ENCODE measurements at places on chromosomes 4 and X.

DNA sequence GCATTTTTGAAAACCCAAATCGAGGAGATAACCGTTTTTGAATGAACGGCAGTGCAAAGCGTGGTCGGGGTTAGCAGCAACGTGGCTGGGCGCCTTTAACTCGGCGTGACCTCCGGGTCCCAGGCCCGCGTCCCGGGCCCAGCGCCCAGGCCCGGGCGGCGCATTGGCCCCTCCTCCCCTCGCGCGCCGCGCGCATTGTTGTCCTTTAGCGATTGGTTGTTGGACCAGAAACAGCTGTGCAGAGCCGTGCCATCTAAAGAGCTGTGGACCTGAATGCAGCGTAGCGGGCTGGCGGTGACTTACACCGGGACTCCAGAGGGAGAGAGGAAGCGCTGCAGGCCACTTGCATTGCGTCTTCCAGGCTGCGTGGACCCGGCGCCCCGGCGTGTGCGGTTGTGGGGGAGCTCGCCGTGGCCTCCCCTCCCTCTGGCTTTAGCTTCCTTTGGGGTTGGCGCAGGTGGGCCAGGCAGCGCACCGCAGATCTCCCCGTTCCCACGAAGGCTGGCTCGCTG lies at the start of gene STOX2:
Gene STOX2 (plus strand): TSS at position 227 of the 512 bp plus-strand sequence. CDS start 1,484 bp downstream, outside the sequence.
- DNase-seq, result no peak

- DNase-seq, result no peak
Observed at GRCh38 chr4:109216085-109216696, 86.3 kb downstream of the COL25A1 start.

DNA sequence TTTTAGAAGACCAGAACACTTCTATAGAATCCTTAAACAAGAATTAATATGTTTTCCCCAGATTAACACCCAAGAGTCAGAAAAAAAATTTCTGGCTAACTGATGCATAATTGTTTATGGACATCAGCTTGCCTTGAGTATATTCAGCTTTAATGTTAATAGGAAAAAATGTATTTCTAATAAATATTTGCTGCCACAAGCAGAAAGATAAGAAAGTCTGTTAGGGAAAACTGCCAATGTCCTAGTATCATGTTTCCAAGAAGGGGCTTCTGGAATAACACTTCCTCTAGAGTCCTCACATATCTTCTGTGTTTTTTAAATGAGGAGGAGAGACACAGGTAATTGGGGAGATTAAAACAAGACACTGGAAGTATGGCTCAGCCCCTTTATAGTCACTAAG lies 202.1 kb upstream of the TET2 start:
- no peak for DNase-seq

DNA sequence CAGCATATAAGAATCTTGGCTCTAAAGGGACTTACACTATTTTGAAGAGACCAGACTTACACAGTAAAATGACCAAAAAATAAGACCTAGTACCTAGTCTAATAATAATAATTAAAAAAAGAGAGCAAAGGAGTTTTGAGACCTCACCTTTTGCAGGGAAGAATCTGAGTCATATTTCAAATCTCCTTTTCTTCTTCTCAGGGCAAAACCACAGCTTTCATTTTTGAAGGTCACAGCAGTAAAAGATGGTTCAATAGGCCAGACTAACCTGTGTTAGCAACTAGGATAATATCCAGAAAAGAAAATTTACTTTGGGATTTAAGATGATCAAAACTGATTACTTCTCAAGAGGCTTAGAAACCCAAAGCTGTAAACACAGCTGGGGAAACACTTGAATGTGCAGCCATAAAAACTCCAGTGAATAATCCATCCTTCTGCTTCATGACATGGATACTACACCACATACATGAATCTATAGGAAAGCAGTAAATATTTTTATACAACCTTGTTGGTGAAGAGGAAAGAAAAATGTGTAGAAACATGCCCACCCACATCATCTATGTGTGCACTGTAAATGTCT lies 25.9 kb upstream of the LNX1 start:
- DNase-seq, result no peak

GRCh38 chr4:119314356-119314755 lies 7.6 kb downstream of the FABP2 start:
- DNase-seq, result no peak

DNA sequence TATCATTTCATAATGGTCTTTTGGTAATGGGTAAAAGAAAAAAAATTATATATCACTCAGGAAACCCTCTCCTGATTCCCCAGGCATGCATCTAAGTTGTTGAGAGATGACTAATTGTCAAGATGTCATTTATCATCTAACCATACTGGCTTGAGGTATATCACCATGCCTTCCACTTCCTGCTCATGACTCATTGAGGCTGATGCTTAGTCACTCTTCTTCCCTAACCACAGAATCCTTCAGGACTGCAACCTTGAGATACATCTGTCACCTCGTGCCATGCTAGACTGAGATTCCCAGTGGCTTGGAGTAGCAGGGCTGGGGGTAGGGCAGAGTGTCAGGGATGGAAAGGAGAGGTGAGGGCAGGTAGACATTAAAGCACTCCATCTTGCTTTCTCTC lies 782.5 kb upstream of the INTU start:
- no peak for DNase-seq

GRCh38 chr4:41757521-41758156 lies 9.1 kb upstream of the PHOX2B start:
- no peak for DNase-seq

- DNase-seq, result no peak
Observed at GRCh38 chr4:177052211-177052934, 257.3 kb upstream of the NEIL3 start.

- no peak for DNase-seq
Observed at GRCh38 chr4:98946359-98946758, 17.4 kb upstream of the EIF4E start.

DNA sequence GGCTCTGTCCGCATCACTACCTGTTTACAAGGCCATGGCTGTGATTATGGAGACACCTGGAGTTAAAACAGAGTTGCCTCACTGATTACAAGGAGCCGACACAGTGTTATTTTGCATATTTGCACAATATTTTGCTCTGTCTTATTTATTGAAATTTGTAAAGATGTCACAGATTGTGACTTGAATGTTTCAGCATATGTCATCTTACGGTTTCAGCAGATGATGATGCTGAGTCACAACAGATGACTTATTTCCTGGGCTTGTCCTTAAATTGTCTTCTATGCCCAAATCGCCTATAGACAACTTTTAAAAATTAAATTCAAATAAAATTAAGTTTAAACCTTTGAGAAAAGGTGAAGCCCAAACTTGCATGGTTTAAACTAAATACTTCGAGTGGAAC lies 87.1 kb upstream of the INPP4B start:
- no peak for DNase-seq

DNA sequence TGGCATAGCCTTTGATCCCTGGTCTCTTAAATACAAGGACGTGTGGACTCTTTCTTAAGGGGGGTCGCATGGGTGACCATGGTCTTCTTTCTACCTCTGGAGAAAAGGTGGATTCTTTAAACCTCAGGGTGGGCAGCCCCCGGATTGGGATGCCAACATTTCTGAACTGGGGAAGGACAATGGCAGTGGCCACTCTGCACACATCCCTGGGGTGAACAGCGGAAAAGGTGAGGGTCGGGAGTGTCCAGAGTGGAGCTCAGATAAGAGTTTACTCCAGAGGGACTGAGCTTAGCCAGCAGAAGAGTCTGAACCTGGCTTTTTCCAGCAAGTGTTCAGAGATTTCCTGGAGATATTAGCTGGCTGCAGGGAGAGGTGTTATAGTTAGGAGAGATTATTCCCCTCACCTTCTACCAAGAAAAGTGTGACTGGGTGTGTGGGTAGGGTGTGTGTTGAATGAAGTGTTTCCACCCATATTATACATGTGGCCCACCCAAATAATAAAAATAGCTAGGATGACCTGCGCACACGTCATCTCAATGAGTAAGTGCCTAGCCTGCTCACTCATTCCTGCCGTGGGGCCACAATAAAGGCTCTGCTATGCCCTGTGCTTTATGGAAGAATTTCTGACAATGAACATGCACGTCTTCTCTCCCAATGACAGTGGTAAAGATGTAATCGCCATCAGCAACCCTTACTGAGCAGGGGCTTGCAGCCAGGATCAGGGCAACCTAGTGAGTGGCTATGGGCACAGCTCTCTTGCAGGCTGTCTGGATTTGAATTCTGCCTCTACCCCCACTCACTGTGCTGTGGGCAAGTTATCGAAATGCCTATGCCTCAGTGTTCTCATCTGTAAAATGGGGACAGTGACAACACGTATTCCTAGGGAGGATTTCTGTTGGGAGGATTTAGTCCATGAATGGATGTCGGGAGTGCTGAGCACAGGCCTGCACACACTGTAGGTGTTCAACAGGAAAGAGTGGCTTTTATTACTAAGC lies 76.6 kb downstream of the SLC2A9 start:
- DNase-seq, result no peak

DNA sequence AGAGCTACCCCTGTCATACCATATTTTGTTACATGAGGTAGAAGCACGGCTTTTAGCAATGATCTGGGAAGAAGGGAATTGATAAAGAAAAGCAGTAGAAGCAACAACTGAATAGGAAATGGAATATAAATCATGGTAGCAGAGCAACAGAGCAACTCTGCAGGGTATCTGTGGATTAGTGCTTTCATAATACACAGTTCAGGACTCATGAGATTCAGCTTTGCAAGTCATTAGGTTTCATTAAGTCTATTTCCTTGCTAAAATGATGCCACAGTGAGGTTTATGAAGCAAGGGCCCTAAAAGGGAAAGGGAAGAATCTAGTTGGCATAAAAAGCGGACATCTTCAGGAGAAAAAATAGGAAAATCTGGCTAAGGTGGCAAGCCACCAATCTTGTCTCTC lies 45.6 kb upstream of the GRPR start:
- no peak for DNase-seq

DNA sequence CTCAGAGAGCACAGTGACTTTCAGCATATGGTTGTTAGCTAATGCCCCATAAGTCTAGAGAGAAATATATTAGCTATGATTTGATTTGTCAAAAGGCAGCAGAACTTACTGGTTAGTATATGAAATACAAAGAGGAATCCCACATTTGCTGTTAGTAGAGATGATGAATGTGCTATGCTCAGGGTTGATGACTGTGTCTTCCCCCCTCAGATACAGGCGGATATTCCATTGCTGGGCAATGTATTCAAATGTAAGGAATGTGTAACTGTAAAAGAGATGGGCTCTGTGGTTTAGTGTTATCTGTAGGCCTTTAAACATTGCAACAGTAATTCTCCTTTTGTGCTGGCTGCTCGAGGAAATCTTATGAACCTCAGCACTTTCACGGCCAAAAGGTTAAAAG lies 528.9 kb upstream of the ARX start:
- DNase-seq, result no peak

GRCh38 chr4:44996276-44996845 lies 270.0 kb upstream of the GNPDA2 start:
- no peak for DNase-seq

GRCh38 chr4:38283724-38284123 lies 323.5 kb downstream of the PTTG2 start:
- DNase-seq, result no peak

DNA sequence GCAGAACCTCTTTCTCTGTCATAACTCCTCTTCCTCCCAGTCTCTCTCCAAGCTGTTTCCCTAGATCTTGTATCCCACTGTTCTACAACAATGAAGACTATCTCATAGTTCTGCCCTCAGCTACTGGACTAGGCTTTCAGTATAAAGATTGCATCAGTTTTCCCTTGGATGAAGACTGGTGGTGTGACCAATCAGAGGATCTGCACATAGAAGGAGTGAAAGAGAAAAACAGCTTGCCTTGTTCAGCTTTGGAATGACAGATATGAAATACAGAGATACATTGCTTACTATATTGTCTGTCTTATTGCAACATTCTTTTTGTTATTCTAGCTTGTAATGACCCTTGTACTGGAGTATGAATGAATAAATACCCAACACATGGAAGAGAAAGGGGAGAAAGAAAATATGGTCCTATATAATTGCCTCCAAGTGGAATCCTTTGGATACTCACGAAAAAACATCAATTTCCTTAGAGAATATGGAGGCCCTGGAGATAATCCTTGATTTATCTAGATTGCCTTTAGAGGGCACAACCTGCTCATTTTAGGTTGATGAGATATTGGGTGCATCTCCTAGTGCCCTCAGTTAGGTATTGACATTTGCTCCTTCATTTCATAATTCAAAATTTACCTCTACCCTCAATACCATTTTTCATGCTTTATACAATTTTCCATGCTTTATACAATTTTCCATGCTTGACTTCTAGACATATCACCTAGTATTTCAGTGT lies 395.8 kb downstream of the NAF1 start:
- DNase-seq, result no peak

DNA sequence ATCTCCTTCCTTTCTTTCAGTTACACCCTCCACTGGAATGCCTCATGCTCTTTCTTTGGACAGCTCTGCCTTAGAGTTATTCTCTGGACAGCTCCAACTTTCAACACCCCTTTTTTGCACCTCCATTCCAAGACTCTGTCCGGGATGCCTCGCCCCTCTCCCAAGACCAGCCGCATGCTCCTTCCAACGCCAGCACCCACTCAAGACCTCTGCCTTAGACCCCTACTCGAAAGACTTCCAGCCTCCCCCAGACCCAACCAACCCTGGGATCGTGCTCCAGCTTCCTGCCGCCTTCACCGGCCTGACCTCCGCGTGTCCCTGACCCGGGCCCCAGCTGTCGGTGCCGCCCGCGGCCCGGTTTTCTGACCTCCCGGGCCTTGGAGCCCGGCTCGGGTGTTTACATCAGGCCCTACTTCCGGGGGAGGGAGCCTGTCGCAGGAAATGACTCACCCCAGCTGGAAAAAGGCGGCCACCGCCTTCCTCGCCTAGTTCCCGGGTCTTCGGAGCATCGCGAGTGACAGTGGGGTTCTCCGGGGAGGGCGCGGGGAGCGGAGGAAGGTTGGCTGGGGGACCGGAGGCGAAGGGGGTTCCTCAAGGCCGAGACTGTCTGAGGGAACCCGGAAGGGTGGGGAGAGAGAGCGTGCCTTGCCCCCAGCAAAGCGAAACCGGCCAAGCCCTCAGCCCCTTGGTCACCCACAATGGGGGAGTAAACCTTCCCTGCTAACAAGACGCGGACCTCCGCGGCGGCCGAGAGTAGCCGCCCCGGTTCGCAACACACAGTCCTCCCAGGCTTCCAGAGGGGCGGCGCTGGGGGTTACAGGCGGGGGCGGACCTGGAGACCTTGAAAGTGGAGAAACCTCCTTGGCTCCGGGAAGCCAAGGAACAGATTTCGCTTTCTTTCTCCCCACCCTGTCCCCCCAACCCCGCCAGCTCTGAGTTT lies at the start of gene WDR45:
Gene WDR45 (minus strand): TSS at position 399 of the 940 bp plus-strand sequence. CDS start 1,792 bp downstream, outside the sequence.
- DNase-seq, result peak; percentile 66

DNA sequence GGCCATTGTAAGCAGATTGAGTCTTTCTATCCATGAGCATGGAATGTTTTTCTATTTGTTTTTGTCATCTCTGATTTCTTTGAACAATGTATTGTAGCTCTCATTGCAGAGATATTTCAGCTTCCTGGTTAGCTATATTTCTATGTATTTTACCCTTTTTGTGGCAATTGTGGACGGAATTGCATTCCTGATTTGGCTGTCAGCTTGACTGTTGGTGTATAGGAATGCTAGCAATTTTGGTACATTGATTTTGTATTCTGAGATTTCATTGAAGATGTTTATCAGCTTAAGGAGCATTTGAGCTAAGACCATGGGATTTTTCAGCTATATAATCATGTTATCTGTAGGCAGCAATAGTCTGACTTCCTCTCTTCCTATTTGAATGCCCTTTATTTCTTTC lies 154.6 kb downstream of the GUCY2F start:
- DNase-seq, result no peak
